Calu3 (cell line): ENCODE measurements at places on chromosomes 5 and 9. TPM values are rescaled to one million over a fixed set of nuclear protein-coding genes. Genes with fewer than 3 reads are reported as not detected.

The BTNL9 gene
- total RNA-seq = 5.0 and 5.8 TPM in 2 replicates

The AOPEP gene
- 89.5 and 90.2 TPM in 2 replicates for total RNA-seq

The ADAMTS16 gene
- total RNA-seq = not detected in 2 replicates

DNA sequence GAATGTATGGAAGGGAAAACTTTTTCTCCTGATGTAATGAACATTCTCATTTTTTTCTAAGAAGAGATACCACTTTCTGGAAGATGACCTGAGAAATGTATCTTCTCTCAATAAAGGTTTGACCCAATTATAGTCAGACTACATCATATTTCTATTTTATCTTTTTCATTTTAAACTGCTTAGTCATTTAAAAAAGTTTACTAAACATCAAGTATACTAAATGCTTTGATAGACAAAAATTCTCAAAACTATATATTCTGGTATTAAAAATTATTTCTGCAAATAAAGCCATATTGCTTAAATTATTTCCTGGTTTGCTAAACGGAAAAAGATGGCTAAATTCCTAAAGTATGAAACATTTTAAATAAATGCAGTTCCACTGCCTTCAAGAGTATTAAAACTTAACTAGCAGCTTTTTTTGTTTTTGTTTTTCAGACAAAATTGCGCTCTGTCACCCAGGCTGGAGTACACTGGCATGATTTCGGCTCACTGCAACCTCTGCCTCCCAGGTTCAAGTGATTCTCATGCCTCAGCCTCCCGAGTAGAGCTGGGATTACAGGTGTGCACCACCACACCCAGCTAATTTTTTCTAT lies 37.1 kb downstream of the FBXW11 start:
- H3K4me1 ChIP-seq = peaks cover 17% of the 10 kb centered on the region
- no peaks in the 10 kb centered on the region for H3K36me3 ChIP-seq
- H3K4me3 ChIP-seq = no peak overlapping the region
- DNase-seq = no peak

DNA sequence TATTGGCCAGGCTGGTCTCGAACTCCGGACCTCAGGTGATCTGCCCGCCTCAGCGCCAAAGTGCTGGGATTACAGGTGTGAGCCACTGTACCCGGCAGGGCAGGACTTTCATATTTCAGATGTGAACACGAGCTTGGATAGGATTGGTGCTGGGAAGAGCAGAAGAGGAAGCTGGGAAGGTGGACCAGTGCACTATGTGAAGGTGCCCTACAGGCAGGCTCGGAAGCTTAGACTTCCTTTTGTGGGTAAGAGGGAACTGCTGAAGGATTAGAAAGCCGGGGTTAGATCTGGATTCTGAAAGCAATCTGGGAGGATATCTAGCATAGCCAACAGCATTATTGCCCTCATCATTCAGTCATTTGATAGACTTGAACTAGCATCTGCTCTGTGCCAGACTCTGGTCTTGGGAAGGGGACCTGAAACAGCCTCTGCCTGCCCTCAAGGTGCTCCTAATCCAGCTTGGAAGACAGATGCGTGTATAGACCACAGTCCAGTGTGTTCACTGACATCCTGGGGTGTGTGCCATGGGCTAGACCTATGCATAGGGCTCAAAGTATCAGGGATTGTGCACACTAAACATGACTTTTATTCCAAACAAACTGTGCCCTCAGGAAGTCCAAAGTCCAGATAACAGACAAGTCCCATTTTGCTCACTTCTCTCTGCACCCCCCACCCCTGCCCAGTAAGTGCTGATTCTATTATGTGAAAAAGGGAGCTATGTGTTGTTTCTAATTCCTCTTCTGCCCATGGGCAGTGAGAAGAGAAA lies 637 bp downstream of the CBY3 start:
- no peak for DNase-seq
- peaks cover 31% of the 10 kb centered on the region for H3K4me1 ChIP-seq
- H3K4me3 ChIP-seq = peak overlapping the region; percentile 100
- H3K27me3 ChIP-seq = no peaks in the 10 kb centered on the region
- H3K36me3 ChIP-seq = peaks cover 31% of the 10 kb centered on the region

- H3K36me3 ChIP-seq = no peaks in the 10 kb centered on the region
- H3K27ac ChIP-seq = no peak overlapping the region
- no peak for DNase-seq
- H3K4me3 ChIP-seq = no peak overlapping the region
Measured at GRCh38 chr5:78968781-78969180, 16.3 kb downstream of the ARSB start.

GRCh38 chr9:68505681-68506409 lies 34.8 kb downstream of the TMEM252 start:
- H3K27ac ChIP-seq = no peak overlapping the region
- no peak for DNase-seq
- H3K4me3 ChIP-seq = no peak overlapping the region
- peaks cover 4% of the 10 kb centered on the region for H3K36me3 ChIP-seq
- H3K4me1 ChIP-seq = peaks cover 3% of the 10 kb centered on the region
- H3K27me3 ChIP-seq = peaks cover 14% of the 10 kb centered on the region

DNA sequence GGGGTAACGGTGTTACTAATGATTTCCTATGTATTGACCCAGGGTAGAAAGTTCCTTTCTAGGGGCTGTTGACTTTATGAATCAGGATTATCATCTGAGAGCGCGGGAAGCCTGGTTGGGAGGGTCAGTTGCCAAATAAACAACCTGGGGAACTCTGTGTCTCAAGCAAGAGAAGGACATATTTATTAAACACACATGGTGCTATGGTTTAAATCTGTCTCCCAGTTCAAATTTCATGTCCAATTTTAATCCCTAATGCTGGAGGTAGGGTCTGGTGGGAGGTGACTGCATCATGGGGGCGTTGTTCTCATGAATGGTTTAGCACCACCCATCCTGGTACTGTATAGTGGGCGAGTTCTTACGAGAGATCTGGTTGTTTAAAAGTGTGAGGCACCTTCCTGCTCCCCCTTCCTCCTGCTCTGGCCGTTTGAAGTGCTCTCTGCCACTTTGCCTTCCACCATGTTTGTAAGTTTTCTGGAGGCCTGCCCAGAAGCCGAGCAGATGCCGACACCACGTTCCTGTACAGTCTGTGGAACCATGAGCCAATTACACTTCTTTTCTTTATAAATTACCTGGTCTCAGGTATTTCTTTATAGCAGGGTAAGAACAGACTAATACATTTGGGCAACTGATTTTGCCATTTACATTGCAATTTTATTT lies 19.7 kb upstream of the GAS1 start:
- DNase-seq = no peak
- no peaks in the 10 kb centered on the region for H3K36me3 ChIP-seq
- no peaks in the 10 kb centered on the region for H3K4me1 ChIP-seq

GRCh38 chr9:135343136-135343535 lies 136.4 kb upstream of the PPP1R26 start:
- DNase-seq = no peak
- no peak overlapping the region for H3K4me3 ChIP-seq
- H3K4me1 ChIP-seq = no peaks in the 10 kb centered on the region
- peaks cover 34% of the 10 kb centered on the region for H3K27me3 ChIP-seq
- no peak overlapping the region for H3K27ac ChIP-seq
